ENCODE measurements at places on chromosomes 4 and X.

DNA sequence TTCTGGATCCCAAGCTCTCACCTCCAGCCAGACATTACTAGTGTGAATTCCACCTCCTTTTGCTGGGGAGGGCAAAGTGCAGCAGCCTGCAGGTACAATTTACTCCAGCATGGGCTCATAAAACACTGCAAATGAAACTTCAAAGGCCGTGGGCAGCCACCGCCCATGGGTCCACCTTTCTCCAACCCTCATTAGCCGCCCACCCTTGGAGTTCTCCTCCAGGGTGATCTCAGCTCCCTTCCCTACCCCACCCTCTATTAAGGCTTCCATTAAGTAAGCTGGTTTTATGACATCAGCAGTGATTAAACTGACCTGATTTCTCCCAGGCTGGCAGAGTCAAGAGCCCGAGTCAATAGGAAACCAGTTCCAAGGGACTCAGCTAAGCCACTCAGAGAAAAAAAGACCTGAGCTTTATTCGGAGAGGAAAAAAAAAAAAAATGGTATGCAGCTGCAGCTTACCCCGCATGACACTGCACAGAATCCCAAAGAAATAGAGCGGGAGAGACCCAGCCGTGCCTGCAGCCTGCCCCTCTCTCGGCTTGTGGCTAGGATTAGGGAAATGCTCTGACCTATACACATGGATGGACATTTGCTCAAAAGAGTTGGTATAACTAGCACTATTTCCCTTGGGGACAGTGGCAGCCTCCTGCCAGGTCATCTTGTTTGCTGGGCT is 319.6 kb downstream of the PTTG2 start:
- DNase-seq = no peak

GRCh38 chrX:133796282-133796681 is 189.1 kb downstream of the GPC3 start:
- no peak for DNase-seq

- DNase-seq = no peak
These were observed at the start of gene PRDM5 for GRCh38 chr4:120922381-120923206. Gene PRDM5 (minus strand): TSS chr4:120922726. CDS start chr4:120922608, 118 bp downstream.

- no peak for DNase-seq
These were observed 73.9 kb upstream of the IRF2 start for GRCh38 chr4:184548316-184548647.

DNA sequence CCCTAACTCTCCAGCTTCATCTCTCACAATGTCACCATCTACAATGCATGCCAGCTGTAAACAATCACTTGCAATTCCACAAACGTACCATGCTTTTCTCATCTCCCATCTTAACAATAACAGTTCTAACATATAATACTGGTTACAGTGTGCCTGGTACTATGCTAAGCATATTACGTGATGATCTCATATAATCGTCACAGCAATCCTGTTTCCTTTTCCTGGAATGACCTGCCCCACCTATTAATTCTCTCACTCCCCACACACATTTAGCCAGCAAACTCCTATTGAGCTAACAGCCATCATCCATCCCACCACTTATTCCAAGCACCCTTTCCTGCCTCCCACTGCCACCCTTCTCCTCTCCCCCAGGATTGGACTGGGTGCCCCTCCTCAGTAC is 7.9 kb downstream of the JCHAIN start:
- no peak for DNase-seq

DNA sequence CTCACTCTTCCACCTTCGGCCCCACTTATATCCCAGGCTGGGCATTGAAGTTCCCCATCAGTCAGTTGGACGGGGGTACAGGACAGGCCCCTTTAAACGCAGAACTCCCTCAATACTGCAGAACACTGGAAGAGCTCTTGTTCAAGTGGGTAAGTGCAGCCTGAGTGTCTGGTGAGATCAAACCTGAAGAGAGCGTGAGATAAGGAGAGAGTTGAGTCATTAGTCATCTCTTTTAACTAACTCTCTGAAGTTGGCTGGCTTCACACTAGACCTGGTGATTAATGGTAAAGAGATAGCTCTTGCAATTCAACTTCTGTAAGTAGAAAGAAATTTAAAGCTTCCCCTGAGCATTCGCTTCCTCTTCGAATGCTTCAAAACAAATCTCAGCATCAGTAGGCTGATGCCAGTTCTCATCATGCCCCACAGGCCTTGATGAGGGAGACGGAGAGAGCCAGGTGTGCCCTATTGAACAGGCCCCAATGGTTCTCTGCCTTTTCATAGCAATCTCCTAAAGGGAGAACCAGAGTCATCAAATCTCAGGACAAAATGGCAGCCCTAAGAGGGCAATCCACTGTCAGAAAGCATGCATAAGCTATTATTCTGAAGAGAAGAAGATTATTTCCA is 41.0 kb upstream of the JADE1 start:
- DNase-seq = no peak

- DNase-seq = no peak
These were observed 37.8 kb downstream of the NPNT start for GRCh38 chr4:105933083-105933482.

- no peak for DNase-seq
These were observed 30.5 kb upstream of the LIMCH1 start for GRCh38 chr4:41507291-41507947.

- no peak for DNase-seq
These were observed 41.1 kb downstream of the ADGRA3 start for GRCh38 chr4:22474636-22475310.

GRCh38 chrX:117053260-117053659 is 590.5 kb upstream of the CT83 start:
- DNase-seq = no peak

DNA sequence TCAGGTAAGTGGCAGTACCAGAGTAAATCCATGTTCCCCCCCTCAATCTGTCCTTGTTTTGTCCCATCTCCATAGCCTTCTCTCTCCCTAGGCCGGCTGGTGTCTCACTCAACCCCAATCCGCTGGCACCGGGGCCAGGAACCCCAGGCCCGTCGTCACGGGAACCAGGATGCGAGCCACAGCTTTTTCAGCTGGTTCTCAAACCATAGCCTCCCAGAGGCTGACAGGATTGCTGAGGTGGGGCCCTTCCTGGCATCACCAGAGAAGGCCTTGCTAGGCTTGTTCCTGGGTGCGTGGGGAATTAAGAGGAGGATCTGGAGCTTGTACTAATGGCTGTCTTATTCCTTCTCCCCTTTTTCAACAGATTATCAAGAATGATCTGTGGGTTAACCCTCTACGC is 2.7 kb downstream of the TSPYL2 start:
- no peak for DNase-seq

- DNase-seq = no peak
These were observed 531.5 kb downstream of the ANKRD50 start for GRCh38 chr4:124181039-124181438.

DNA sequence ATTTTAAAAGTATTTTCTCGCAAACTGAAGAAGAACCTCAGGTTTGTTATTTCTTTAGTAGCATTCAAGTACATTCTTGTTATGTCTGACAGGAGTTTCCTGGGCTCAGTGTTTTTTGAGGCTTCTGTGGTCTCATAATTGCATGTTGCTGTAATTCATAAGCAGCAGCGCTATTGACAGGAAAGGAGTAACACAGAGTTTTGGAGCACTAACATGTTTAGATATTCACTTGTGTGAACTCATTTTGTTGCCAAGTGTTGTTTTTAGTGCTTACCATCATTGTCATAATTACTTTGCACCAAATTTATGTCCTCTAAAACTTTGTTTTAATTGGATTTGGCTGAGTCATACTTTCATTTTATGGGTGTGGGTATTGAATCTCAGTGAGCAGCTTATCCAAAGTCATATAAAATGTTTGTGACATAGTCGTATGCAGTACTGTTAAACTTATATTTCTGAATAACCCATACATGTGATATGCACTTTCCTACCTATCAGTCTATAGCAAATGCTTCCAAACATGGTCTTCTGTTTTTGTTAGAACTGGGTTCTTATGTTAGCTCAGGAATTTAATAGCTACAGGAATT is 358.7 kb upstream of the CTSO start:
- DNase-seq = no peak

GRCh38 chr4:185721190-185722028 is 90.6 kb downstream of the SORBS2 start:
- DNase-seq = no peak

- no peak for DNase-seq
These were observed 1078.6 kb downstream of the FAM133A start for GRCh38 chrX:94752434-94753169.

Data from brain pericyte (primary cell).